Colonic mucosa (tissue), 4 donors: ENCODE measurements at places on chromosomes 12 and 14. TPM values are rescaled to one million over a fixed set of nuclear protein-coding genes. Genes with fewer than 3 reads are reported as not detected.

DNA sequence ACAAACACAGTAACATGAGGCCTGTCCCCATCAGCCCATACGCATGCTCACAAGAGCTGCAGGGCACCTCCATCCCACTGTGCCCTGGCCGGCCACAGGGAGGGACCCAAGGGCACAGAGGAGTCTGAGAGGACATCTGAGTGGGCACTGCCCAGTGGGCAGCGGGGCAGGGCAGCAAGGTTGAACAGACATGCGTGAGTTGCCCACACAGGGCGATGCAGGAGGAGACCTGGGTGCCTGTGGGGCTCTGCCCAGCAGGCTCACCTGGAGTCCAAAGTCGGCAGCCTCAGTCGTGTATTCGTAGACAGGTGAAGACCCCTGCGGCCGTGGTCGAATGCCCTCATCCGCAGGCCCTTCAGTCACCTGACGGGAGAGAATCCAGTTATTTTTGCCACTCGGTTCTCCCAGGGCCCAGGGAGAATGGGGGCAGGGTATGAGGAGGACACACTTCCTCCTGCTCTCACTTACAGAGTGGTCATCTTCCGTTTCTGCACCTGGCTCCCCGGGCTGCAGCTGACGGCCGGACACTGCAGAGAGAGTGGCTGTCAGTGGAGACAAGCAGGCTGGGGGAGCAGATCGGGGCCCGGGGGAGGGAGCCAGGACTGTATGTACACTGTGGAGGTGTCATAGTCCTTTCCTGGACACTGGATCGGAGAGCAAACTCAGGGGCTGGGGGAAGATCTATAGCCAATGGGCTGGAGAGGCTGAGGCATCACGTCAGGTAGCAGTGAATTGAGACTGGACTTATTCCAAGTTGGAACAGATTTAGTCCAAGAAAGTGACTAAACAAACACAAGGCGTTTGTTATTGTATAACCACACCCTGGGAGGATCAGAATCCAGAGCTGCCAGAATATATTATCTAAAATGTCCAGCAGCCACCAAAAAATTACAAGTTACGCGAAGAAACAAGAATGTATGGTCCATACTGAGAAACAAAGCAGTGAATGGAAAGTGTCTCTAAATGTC, 20.7 kb downstream of the AHNAK2 start:
- H3K36me3 ChIP-seq, result no peaks in the 10 kb centered on the region
- DNase-seq, result no peak
- H3K27me3 ChIP-seq, result no peaks in the 10 kb centered on the region
- H3K4me1 ChIP-seq, result no peaks in the 10 kb centered on the region

- H3K36me3 ChIP-seq, result no peaks in the 10 kb centered on the region
- H3K27ac ChIP-seq, result no peak overlapping the region
- no peak for DNase-seq
- no peaks in the 10 kb centered on the region for H3K27me3 ChIP-seq
- no peaks in the 10 kb centered on the region for H3K4me1 ChIP-seq
These were observed 289.9 kb upstream of the KITLG start for GRCh38 chr12:88870000-88870737.

DNA sequence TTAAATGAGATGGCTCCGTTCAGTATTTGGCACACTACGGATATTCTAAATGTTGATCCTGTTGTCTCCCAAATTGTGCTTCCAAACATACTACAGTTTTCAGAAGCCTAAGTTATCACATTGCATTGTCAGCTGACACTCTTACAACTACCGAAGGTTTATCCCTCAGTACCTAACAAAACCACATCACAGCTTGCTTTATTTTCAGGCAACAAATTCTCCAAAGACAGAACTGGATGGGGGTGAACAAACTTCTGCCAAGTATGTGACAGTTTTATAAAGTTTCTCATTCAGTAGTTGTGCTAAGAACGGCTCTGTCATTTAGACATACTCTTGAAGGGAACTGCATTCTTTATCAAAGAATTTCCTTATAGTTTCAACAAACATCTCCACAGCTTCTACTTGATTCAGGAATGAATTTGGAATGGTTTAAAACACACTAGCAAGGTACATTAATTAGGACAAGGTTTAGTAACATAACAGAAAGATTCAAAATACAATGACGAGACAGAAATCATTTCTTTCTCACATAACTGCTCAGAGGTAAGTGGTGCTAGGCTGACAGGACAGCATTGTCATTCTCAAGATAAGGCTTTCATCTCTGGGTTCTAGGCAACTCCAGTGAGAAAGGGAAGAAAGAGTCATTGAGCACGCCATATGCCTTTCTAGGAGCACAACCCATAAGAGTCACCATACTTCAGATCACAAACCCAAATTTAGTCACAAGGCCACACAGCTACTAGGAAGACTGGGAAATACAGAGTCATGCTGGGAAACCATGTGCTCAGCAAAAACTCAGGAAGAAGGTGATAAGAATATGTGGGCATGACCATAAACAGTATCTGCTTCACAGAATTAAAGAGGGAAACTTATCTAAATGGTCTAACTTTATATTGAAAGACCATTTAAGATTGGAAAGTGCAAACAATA, 100.7 kb downstream of the DUSP6 start:
- no peak for DNase-seq
- H3K4me3 ChIP-seq, result no peak overlapping the region
- H3K27ac ChIP-seq, result no peak overlapping the region
- H3K4me1 ChIP-seq, result no peaks in the 10 kb centered on the region

DNA sequence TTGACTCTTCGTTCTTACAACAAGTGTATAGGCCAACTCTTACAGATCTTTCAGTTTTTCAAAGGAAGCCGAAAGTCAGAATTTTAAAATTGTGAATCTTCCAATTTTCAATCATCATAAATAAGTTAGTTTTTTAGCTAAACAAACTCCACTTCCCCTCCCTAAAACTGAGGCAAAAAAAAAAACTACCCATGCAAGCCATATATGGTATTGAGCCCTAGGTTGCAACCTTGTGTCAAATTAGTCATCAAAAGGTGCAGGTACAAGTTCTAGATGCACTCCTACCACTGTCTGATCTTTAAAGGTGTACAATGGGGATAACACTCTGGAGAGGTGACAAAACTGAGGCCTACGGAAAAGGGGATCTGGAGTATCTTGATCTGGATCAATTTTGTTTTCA, 97.9 kb downstream of the PAWR start:
- no peaks in the 10 kb centered on the region for H3K4me1 ChIP-seq
- H3K36me3 ChIP-seq, result no peaks in the 10 kb centered on the region
- no peaks in the 10 kb centered on the region for H3K27me3 ChIP-seq
- H3K4me3 ChIP-seq, result no peak overlapping the region
- H3K27ac ChIP-seq, result no peak overlapping the region
- DNase-seq, result no peak

- no peaks in the 10 kb centered on the region for H3K4me1 ChIP-seq
- no peak overlapping the region for H3K4me3 ChIP-seq
- no peak for DNase-seq
- H3K27me3 ChIP-seq, result no peaks in the 10 kb centered on the region
These were observed 28.8 kb upstream of the BCAT1 start for GRCh38 chr12:24977711-24978110.

DNA sequence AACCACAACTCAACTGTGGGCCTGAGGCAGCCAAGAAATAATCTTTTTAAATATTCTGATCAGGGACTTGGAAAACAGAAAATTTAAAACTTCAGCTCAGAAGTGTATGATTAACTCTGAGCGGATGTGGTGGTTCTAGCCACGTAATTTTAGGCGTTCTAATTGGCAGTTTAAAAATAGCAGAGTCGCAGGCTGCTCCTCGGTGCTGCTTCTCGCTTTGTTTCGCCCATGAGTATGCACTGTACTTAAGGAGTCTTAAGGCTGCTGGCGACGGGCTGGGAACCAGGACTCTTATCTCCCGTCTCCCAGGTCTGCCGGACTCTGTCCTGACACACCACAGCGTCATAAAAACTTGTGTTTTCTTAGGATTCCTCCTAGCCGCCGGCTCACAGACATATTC, 113.4 kb upstream of the PELI2 start:
- peak overlapping the region; percentile 3 for H3K27ac ChIP-seq
- H3K36me3 ChIP-seq, result no peaks in the 10 kb centered on the region
- H3K4me1 ChIP-seq, result peaks cover 3% of the 10 kb centered on the region
- no peaks in the 10 kb centered on the region for H3K27me3 ChIP-seq

GRCh38 chr14:88179716-88180115, 143.4 kb downstream of the KCNK10 start:
- no peaks in the 10 kb centered on the region for H3K36me3 ChIP-seq
- no peak overlapping the region for H3K4me3 ChIP-seq
- DNase-seq, result no peak
- H3K27me3 ChIP-seq, result no peaks in the 10 kb centered on the region

DNA sequence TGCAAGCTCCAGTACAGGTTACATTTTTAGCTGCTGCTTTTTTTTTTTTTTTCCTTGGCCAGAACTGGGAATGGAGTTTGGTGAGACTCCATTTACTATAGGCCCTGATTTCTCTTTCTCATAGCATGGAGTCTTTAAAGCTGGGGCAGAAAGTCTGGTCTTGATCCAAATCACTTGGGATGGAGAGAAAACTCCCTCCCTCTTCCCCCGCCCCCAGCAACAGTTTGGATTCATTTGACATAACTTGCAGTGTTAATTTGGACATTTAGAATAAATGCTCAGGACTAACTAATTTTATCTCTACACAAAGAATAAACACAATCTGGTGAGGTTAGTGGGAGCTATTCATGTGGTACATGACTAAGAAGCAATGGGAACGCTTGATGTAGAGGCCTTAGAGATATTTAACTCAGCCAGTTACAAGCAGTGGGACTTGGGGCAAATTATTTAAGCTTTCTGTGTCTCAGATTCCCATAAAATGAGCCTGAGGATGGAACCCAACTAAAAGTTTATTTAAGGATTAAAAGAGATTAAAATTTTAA, 107.3 kb upstream of the ARHGAP5 start:
- H3K27me3 ChIP-seq, result no peaks in the 10 kb centered on the region
- no peak for DNase-seq
- H3K4me3 ChIP-seq, result no peak overlapping the region
- H3K27ac ChIP-seq, result no peak overlapping the region
- no peaks in the 10 kb centered on the region for H3K36me3 ChIP-seq
- peaks cover 8% of the 10 kb centered on the region for H3K4me1 ChIP-seq

GRCh38 chr12:122982963-122983788, 2.7 kb downstream of the ARL6IP4 start:
- H3K36me3 ChIP-seq, result no peaks in the 10 kb centered on the region
- H3K4me3 ChIP-seq, result no peak overlapping the region
- no peak for DNase-seq
- H3K27ac ChIP-seq, result no peak overlapping the region
- H3K27me3 ChIP-seq, result no peaks in the 10 kb centered on the region

DNA sequence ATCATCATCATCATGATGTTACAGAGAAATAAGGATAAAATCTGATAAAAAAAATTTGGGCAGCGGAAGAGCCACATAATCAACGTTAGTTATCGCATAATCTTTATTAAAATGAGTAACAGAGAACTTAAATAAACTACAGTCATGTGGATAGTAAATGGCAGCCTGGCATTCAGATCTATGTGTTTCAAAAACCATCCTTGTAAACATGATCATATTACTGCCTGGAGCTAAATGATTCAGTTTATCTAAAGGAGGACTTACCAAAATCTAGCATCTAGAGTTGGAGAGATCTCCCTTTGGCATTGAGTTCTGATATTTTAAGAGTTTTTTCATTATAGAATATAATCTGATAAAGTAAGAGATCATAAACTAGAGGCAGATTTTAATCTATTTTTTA, 200.1 kb upstream of the MGAT4C start:
- H3K4me1 ChIP-seq, result no peaks in the 10 kb centered on the region
- no peak for DNase-seq
- no peak overlapping the region for H3K27ac ChIP-seq
- H3K27me3 ChIP-seq, result no peaks in the 10 kb centered on the region

- H3K4me3 ChIP-seq, result no peak overlapping the region
- H3K27me3 ChIP-seq, result no peaks in the 10 kb centered on the region
- no peaks in the 10 kb centered on the region for H3K36me3 ChIP-seq
- H3K4me1 ChIP-seq, result peaks cover 5% of the 10 kb centered on the region
These were observed 193.9 kb downstream of the EMP1 start for GRCh38 chr12:13390381-13390861.

- H3K36me3 ChIP-seq, result no peaks in the 10 kb centered on the region
- DNase-seq, result no peak
- no peaks in the 10 kb centered on the region for H3K27me3 ChIP-seq
- no peak overlapping the region for H3K4me3 ChIP-seq
These were observed 6.9 kb upstream of the RD3L start for GRCh38 chr14:103949131-103949790.

GRCh38 chr12:66744956-66745383, 66.1 kb upstream of the GRIP1 start:
- H3K4me3 ChIP-seq, result no peak overlapping the region
- H3K4me1 ChIP-seq, result no peaks in the 10 kb centered on the region
- no peak overlapping the region for H3K27ac ChIP-seq
- DNase-seq, result no peak
- H3K36me3 ChIP-seq, result no peaks in the 10 kb centered on the region
- H3K27me3 ChIP-seq, result no peaks in the 10 kb centered on the region

GRCh38 chr14:53533384-53533970, 380.4 kb upstream of the DDHD1 start:
- DNase-seq, result no peak
- no peaks in the 10 kb centered on the region for H3K4me1 ChIP-seq
- no peak overlapping the region for H3K4me3 ChIP-seq
- H3K27ac ChIP-seq, result no peak overlapping the region

DNA sequence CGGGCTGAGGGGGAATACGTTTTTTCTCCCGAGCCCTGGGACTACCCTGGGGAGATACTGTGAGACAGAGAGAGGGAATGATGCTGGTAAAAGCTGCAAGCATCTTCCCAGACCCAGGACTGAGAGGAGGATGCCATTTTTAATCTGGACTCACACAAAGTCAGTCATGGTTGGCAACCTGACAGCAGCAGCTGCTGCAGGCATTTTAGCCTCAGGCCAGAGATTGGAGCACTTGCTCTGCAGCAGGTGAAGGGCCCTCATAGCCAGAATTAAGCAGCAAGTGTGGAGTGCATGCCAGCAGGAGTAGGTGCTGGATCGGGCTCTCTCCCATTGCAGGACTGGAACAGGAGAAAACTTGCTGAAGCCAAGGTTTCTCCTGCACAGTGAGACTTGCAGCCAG, 361.1 kb upstream of the CLEC14A start:
- no peaks in the 10 kb centered on the region for H3K36me3 ChIP-seq
- no peak for DNase-seq
- no peaks in the 10 kb centered on the region for H3K27me3 ChIP-seq
- no peaks in the 10 kb centered on the region for H3K4me1 ChIP-seq

DNA sequence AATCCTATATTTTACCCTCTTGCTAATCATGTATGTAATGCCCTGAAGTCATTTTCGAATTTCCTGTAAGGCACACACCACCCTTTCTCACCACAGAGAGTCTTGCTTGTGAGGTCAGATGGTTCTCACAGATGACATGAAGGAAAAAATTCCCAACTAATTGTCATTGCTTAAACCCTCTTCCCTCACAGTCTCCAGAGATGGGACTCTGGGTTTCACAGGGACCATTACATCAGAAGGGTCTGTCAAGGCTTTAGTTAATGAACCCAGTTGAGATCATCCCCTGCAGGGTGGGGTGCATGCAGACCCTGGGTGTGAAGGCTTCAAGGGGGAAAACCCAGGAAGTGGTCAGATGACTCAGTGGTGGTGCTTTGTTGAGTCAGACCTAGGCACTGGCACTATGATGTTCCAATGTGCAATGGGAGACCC, 229.6 kb downstream of the BCAT1 start:
- no peaks in the 10 kb centered on the region for H3K4me1 ChIP-seq
- H3K4me3 ChIP-seq, result no peak overlapping the region
- no peaks in the 10 kb centered on the region for H3K36me3 ChIP-seq
- no peak for DNase-seq
- no peaks in the 10 kb centered on the region for H3K27me3 ChIP-seq
- no peak overlapping the region for H3K27ac ChIP-seq

Gene IL23A
- 0.27 TPM for total RNA-seq

Gene ZDHHC22
- 0.42 TPM for total RNA-seq

Gene MMP14
- total RNA-seq, result 82.8 TPM

Gene BCAT1
- 7.4 TPM for total RNA-seq

Gene TAS2R7
- not detected for total RNA-seq

Gene HOXC6
- 0.15 TPM for total RNA-seq

Gene TTC6
- total RNA-seq, result 4.5 TPM

Gene DNAAF2
- total RNA-seq, result 6.8 TPM
